ENCODE measurements at places on chromosomes 11 and 22.

DNA sequence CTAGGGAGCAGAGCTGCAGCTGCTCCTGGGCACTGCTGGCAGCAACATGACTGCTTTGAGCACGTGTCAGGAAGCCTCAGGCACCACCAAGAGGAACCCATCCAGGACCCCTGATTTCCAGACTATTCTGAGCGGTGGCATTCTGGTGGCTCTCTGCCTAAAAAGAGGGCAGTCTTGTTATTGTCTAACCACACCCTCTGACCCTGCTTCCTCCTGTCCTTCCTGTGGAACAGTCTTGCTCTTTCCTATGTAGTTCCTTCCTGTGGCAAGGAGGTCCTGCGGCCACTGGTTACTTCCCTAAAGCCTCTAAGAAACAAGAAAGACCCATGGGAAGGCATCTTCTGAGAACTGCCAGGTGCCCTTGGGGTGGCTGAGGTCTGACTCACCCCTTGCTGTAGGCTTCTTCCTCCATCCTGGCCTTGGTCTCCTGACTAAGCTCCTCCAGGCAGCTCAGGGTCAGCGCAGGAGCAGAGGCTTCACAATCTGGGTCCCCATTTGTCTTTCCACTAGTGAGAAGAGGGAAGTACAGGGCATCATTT lies 13.1 kb upstream of the LYVE1 start:
- no peak for DNase-seq

DNA sequence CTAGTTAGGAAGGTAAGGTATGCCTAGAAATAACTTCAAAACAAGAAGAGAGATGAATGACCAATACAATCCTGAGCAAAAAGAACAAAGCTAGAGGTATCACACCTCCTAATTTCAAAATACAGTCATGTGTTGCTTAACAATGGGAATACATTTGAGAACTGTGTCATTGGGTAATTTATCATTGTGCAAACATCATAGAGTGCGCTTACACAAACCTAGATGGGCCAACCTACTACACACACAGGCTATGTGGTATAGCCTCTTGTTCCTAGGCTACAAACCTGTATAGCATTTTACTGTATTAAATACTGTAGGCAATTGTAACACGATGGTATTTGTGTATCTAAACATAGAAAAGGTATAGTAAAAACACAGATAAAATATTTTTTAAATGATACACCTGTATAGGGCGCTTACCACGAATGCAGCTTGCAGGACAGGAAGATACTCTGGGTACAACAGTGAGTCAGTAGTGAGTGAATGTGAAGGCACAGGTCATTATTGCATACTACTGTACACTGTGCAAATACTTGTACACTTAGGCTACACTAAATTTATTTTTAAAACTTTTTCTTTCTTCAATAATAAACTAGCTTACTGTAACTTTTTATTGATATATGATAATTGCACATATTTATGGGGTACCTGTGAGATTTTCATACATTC lies 48.2 kb downstream of the STK33 start:
- no peak for DNase-seq

DNA sequence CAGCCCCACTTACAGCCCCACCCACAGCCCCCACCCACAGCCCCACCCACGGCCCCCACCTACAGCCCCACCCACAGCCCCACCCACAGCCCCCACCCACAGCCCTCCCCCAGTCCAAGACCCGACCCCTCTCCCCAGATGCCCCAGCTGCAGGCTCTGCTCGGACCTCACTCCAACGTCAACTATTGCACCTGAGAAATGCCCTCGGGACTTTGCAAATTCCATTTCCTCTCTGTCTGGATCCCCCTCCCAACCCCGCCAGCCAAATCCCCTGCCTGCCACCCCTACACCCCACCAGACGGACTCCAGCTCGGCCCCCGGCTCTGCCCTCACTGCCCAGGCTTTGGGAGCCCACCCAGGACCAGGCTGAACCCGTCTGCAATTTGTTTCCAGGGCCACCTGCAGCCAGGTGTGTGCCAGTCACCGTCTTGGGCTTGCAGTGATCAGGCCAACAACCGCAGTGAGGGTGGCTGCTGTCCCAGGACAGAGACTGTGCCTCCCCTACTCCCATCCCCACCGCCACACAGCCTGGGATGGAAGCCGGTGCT lies 662.8 kb downstream of the BRD1 start:
- DNase-seq = no peak

DNA sequence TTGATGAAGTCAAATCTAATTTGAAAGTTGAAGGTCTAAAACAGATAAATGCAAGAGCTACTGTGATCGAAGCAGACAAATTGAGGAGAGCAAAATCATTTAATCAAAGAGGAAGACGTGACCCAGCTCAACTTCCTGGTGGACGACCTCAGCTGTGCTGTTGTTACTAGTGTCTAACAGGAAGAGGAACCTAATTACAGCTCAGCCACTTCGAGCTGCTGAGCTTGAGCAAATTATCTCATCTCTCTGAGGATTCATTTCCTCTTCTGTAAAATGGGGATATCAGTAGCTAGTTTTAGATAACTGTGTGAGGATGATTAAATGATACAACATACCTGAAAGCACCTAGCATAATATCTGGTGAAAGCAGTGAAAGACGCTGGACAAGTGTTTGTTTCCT lies 48.6 kb upstream of the OLFML1 start:
- DNase-seq = peak; percentile 46

DNA sequence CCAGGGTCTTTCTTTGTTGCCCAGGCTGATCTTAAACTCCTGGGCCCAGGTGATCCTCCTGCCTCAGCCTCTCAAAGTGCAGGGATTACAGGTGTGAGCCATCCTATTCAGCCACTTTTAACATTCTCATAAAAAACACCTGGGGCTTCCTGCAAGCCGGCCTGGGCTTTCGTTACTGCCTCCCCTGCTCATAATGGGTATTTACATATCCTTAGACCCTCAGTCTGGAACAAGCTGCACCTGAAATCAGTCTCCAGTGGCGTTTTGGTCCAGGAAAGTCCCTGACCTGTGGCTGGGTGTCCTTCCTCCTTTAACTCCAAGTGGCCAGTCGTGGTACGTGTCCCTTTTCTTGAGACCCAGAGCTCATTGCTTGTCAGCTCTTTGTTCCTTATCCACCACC lies 320.7 kb downstream of the TMEM135 start:
- DNase-seq = peak; percentile 38

- peak; percentile 34 for DNase-seq
Observed at GRCh38 chr11:47523490-47524225, 29.3 kb downstream of the CELF1 start.

DNA sequence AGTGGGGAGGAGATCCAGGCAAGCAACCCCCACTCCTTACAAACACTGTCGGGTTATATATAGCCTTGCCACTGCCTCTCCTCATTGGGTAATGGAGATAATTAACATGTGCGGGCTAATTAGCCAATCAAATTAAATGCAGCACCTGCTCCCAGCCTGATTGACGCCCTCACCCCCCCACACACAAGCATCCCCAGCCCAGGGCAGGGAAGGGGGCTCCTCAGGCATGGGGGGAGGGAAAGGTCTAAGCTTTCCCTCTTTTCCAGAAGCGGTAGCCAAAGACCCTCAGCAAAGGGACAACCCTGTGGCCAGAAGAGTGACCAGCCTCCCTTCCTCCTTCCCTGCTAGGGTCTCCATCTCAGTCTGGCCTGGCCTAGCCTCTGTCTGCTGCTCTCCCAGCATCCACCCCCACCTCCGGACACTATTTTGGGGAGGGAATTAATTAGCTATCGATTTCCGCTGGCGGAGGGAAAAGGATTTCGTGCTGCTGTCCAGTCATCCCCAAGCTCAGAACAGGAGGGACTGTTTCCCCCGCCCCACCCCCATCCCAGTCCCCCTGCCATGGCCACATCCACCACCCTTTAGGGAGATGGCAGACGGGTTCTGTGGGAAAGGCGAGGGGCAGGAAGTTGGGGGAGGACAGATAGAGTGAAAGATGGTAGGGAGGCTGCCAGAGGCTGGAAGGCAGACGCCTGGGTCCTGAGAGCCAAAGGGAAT lies 7.1 kb downstream of the NRXN2 start:
- no peak for DNase-seq

GRCh38 chr11:105524286-105524685 lies 85.6 kb upstream of the GRIA4 start:
- DNase-seq = no peak

GRCh38 chr11:49995565-49995964 lies 13.2 kb upstream of the OR4C12 start:
- peak; percentile 76 for DNase-seq

DNA sequence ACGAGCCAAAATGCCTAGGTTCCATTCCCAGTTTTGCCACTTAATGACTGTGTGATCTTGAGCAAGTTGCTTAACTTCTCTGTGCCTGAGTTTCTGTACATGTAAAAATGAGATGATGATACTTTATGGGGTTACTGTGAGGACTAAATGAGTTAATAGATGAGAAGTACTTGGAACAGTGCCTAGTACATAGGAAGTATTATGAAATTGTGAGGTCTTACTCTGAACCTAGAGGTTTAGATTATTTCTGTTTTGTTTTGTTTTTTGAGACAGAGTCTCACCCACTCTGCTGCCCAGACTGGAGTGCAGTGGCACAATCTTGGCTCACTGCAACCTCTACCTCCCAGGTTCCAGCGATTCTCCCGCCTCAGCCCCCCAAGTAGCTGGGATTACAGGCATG lies 227.0 kb upstream of the POU2AF2 start:
- DNase-seq = no peak

DNA sequence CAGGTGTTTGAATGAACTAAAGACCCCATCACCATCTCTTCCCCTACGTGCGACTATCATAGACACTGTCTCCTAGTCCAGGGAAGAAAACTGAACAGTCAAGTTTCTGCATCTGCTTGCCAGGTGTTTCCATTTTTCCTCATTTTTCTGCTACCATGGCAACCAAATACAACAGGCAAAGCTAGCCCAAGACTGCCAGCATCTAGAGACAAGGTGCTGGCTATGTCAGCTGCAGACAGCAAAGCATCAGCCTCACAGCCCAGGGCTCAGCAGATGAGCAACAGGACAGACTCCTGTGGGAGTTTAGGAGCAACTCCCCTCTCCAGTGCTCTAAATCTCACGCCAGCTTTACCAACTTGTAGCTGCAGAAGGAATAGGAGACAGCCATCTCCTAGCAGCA lies 124.3 kb downstream of the C11orf58 start:
- no peak for DNase-seq

DNA sequence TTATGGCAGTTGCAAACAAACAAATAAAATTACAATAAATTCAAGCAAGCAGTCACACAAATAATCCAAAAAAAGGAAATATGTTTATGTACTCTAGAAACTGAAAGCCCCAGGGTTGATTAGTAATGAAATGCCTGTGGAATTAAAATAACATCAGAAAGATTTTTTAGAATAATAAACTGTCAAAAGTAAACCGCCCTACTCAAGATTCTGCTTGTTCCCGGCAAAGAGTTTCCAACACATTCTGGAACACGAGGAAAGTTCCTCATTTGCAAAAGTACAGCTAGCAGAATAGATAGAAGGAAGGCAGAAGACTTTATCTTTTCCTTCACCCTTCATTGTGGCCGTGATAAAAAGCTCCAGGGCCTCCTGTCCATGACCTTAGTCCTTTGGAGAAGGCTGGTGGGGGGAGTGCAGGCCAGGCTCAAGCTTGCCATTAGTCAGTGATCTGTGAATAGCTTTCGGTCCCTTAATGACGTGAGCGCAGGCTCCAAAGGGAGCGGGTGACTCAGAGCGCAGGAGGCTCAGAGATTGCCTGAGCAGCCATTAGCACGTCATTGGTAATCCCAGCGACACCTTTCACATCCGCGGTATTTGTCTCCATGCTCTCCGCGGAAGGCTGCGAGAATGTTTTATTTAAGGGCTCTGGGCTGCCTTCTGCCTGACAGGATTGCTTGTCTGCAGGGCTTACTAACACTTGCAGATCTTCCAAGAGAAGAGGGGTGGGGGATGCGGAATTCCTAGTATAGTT lies 458.3 kb downstream of the METTL15 start:
- DNase-seq = no peak

- DNase-seq = peak; percentile 93
Observed at GRCh38 chr11:76279646-76280045, 73.3 kb upstream of the WNT11 start.

DNA sequence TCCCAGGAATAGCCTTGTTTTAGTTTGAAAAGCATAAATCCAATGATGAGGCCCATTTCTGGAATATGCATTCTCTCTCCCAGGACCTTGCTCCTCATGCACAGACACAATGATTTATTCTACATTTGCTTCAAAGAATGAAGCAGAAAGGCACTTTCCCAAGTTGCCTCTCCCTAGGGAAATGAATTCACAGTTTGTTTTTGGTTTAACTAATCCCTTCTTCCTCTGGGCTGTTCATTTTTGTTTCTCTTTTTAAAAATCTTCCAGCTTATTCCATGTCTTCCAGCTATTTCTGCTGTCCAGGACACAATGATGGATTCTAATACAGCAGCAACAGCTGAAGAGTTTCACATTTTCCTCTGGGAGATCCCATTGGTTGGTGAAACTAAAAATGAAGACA lies 1529.2 kb upstream of the TENM4 start:
- DNase-seq = no peak

DNA sequence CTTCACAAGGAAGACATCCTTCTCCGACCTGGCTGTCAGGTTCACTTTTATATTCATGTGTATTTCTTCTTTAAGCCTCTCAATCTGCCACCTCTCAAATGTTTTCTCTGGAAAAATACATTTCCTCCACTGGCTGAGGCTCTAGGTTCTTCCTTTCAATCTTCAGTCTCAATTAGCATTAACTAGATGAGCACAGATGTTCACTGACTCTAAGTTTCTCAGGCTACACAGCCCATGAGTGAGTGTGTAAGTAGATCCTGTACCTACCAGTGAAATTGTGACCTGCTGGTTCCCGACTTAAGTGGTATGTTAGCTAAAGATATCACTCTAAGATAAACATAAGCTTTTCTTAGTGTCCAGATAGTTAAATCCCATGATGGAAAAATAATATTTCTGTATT lies 206.9 kb downstream of the ADAMTS15 start:
- DNase-seq = no peak

GRCh38 chr22:35834061-35834460 lies 116.4 kb downstream of the APOL5 start:
- DNase-seq = no peak

- no peak for DNase-seq
Observed at GRCh38 chr11:24108609-24109008, 388.2 kb upstream of the LUZP2 start.

DNA sequence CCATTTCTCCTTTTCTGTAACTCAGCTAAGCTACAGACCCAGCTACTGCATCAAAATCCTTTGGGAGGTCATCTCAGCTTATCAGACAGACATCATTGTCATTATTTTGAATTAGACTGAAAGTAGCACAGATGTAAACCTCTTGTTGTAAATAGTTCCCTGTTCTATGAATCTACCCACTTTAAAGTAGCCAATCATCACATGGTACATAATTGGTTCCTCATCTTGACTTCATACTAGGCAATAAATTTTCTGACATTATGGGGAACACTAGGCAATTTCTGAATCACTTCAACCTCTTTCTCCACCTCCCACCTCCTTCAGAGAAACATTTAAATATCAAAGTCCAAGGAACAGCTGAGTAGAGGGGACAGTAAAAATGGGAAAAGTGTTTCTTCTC lies 47.9 kb downstream of the MPPED2 start:
- no peak for DNase-seq

DNA sequence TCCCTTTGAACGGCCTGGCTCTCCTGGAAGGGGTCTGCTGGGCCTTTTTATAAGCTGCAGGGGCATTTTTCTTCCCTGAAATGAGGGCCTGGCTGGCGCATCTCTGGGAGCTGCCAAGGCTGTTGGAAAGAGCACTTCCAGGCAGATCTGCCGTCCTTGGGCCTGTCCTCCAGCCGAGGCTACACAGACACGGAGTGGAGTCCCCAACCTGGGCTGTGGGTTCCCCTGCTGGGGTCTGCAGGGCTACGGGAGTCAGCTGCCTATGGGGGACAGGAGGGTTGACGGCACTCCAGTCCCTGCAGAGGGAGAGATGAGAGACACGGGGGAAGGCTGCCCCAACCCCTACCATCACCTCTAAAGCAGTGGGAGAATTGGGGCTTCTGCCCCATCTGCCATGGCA lies 606.6 kb downstream of the TBC1D22A start:
- no peak for DNase-seq
